HT1080 (cell line): ENCODE measurements at places on chromosomes 16 and 17. TPM values are rescaled to one million over a fixed set of nuclear protein-coding genes. Genes with fewer than 3 reads are reported as not detected.

MAPT gene
- 0.10 and 0.18 TPM in 2 replicates for total RNA-seq

KLHL36 gene
- total RNA-seq: 18.1 and 22.9 TPM in 2 replicates

RECQL5 gene
- 19.6 and 23.4 TPM in 2 replicates for total RNA-seq

P2RX5 gene
- total RNA-seq: 11.7 and 15.9 TPM in 2 replicates

TP53 gene
- total RNA-seq: 29.5 and 47.7 TPM in 2 replicates

HASPIN gene
- 27.9 and 28.1 TPM in 2 replicates for total RNA-seq

- no peak for DNase-seq
Measured at GRCh38 chr17:52515927-52516326, 357.4 kb upstream of the CA10 start.

- DNase-seq: no peak
Measured at GRCh38 chr16:86389566-86390328, 120.6 kb upstream of the FOXF1 start.

DNA sequence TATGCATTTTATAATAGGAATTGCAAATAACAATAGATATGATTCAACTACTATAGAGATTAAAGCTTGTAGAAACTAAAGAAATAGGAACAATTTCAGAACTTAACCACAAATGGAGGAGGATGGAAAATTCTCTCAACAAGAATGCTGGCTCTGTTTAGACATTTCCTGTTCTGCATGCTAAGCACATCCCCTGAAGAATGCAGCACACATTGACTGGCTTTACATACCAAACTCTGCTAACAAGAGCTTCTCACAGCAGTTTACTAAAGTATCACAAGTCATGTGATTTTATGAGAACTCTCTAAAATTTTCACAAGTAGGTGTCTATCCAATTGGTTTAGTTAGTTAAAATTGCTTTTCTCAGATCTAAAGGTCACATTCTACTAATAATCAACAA lies 85.2 kb downstream of the SPAG9 start:
- DNase-seq: peak; percentile 54

- DNase-seq: no peak
Measured at GRCh38 chr16:20952139-20952920, 51.8 kb downstream of the LYRM1 start.

GRCh38 chr17:42803074-42803883 lies 4.6 kb downstream of the CNTD1 start:
- DNase-seq: no peak

- peak; percentile 34 for DNase-seq
Measured at GRCh38 chr16:66335704-66336329, 30.7 kb upstream of the CDH5 start.

DNA sequence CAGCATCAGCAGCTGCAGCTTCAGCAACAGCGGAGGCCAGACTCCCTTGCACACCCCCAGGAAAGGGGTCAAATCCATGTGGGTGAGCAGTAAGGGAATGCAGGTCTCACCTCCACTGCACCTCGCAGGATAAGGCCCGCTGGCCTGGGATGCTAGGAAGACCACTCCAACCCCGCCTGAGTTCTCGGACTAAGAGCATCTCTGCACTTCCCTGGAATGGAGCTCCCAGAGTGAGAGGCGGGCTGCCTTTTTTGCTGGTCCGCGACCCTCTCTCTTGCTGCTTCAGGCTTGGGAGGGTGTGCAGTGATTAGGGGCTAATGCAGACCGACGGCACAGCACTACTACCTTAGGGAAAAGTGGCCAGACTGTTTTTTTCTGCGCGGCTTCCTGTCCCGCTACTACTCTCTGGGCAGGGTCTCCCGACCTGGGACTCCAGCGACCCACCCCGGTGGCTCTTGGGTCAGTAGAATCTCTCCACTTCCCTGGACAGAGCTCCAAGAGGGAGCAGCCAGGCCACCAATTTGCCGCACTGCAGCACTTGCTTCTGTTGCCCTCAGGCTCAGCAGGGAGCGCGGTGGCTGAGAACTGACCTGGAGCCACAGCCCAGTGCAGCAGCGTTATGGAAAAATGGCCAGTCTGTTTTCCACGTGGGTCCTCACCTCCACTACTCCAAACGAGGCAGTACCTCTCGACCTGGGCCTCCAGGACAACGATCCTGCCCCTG lies 480.4 kb downstream of the CDH8 start:
- no peak for DNase-seq

DNA sequence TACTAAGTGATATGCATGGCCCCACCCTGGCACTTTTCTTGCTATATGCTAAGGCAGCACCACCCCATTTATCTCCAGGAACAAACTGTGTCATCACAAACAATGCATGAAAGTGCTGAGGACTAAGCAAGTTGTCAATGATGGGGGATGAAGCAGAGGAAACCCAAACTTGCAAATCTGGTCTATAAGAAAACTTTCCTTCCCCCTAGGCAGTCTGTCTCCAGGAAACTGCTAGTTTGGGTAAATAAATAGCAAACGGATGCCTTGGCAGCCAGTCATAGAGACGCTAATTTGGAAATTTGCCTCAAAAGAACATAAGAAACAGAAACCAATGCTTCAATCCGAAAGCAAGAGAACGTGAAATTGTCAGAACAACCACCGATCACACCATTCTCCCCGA lies 5.6 kb upstream of the HSBP1 start:
- peak; percentile 28 for DNase-seq
